Psoas muscle (tissue), 8 donors: ENCODE measurements at places on chromosomes 11 and 22. TPM values are rescaled to one million over a fixed set of nuclear protein-coding genes. Genes with fewer than 3 reads are reported as not detected.
A peak's percentile ranks its signal among the peaks of the same experiment; 100 is the strongest.

DNA sequence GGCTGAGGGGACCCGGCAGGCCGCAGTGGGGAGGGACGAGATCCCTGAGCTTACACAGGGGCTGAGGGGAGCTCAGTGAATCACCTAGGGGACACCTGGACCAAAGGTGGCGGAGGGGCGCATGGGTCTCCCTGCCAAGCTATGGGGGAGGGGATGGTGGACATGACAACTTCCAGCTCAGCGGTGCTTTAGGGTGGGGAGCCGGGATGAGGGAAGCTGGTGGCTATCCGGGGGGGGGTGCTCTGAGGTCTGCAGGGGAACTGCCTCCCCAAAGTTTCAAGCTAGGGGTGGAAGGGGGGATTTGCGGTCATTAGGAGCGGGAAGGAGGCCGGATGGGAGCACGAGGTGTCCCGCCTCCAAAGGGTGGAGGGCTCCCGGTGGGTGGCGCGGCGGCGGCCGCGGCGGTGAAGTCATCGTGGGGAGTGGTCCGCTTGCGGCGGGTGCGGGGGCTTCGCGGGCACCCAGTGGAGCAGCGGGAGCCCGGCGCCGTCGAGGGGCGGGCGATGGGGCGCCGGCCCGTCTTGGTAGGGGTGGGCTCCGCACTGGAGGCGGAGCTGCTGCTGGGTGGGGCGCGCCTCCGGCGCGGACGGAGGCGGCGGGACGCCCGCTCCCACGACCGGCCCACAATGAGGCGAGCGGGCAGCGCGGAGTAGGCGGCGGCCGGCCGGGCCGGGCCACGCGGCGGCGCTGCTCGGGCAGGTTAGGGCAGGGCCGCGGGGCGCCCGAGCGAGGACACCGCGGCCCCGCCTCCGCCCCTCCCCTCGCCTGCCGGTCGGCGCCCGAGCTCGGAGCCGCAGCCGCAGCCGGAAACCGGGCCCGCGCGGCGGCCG, at the start of gene MICALL1:
Gene MICALL1 (plus strand): TSS at position 764 of the 830 bp plus-strand sequence. CDS start 126 bp downstream, outside the sequence.
- DNase-seq, result peak; percentile 83

DNA sequence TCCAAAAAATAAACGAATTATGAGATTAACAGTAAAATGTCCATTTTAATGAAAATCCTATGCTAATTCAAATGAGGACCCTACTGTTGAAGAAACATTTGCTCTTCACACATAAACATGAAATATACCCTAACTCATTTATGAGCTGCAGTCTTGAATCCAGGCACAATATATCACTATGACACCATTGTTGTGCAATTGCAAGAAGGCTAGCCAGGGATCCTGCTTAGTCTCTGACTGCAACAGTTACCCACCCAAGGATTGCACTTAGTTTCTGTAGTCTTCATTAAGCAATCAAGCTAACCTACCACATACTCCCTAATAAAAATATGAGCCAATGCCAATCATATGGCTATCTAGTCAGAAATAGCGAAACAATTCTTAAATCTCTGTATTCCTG, 981.0 kb upstream of the FAT3 start:
- DNase-seq, result no peak

- DNase-seq, result no peak
Measured at GRCh38 chr11:8071616-8072581, 9.1 kb upstream of the TUB start.

DNA sequence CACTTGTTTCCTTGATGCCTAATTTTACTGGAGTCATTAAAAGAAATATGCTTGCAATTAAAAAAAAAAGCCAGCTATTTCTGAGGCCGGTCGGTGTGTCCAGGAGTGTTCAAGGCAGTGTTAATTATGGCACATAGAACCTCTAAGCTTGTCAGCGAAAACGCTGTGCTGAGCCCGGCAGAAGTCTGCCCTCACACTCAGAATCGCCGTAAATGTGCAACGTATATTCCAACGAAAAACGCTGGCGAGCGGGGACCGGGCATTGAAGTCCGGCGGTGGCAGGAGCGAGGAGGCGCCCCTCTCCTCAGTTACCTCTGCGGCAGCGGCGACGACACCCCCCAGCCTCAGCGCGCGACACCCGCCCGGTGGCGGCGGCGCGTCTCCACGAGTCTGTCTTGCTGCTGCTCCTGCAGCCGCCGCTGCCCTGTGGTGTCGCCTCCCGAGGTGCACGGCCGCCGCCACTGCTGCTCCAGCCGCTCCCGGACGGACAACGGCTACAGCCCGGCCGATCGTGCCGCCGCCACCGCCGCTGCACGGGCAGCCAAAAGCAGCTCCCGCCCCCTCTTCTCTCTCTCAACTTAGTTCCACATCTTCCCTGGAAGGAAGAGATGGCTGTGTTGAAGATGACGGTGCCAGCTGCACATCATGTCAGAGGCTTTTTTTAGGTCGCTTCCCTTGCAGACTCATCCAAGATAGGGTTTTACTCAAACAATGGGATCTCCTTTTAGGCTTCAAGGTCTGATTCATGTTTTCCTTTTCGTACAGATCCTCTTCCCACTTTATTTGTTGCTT, 56.0 kb downstream of the JAM3 start:
- DNase-seq, result peak; percentile 51

GRCh38 chr11:14463623-14464022, 36.0 kb downstream of the COPB1 start:
- no peak for DNase-seq

DNA sequence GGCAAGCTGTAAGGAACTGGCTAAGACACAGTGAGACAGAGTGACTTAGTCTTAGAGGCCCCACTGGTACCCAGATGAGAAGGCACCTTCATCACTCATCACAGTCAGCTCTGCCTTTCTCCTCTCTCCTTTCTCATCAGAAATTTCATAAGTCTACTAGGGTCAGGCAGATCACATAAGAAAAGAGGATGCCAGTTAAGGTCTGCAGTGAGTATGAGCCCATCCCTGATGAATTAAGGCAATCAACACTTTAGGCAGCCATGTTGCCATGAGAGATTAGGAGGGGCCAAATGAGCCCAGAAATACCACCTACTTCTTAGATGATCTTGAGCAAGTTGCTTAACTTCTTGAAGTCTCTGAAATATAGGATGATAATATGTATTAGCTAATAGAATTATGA, 11.9 kb upstream of the HBE1 start:
- no peak for DNase-seq

GRCh38 chr11:19546325-19546724, 166.3 kb upstream of the NAV2 start:
- DNase-seq, result peak; percentile 36

GRCh38 chr11:63769714-63770455, 1.3 kb upstream of the ZFTA start:
- peak; percentile 62 for DNase-seq

- DNase-seq, result no peak
Measured at GRCh38 chr11:112016765-112017376, 8.3 kb upstream of the DLAT start.

DNA sequence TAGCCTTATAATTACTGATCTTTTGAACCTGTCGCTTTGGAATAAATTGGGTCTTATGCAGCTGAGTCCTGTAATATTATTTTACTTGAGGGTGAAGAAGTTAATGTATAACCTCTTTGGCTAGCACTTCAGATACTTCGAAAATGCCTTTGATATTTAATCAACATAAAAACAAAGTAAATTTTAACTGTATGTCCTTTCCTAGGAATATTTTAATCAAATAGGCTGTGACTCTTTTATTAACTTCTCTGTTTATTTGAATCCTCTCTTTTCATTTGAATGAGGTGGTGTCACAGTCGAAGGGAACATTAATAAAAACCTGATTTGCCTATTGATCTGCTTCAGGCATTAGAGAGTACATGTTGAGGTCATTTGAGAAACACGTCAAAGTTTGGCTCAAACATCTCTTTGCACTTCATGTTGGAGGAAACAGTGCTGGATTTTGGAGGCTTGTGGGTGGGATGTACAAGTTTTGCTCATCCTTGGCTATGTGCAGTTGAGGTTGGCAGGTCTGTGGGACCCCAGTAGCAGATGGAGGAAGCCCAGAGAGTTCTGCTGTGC, 143.6 kb downstream of the NCAM1 start:
- DNase-seq, result no peak

GRCh38 chr22:43879901-43880540, 11.8 kb downstream of the PNPLA5 start:
- DNase-seq, result no peak

DNA sequence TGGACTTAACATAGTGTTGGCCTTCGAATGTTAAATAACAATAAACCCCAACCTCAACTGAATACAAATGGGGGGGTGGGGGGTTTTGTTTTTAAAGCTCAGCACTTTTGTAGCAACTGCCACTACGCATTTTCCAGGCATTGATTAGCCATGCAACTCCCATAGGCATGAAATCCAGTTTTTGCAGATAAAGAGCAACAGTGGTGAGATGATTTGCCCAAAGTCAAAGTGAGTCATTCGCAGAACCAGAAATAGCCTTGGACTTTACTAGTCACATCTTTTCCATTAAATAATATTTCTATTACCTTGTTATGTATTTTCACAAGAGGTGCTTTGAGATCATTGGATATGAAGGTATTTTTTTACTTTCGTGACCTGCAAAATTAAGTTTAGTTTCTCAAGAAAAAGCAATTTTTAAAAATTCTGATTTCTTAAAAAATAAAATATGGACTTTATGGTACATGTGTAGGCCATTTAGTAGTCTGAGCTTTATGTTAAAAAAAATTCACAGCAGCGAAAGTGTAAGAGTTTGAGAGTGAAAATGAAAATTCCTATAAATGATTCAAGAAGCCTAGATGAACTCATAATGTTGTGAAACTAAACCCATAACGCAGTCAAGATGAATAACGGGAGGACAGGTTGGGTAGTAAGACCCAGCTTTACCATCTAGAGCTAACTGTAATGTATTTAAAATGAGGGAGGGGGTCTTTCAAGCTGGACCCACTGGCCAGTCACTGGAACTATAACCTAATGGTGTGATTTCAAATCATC, 1.9 kb upstream of the PHF21A start:
- no peak for DNase-seq

- DNase-seq, result no peak
Measured at GRCh38 chr11:7910286-7910788, 20.7 kb downstream of the OR10A6 start.

DNA sequence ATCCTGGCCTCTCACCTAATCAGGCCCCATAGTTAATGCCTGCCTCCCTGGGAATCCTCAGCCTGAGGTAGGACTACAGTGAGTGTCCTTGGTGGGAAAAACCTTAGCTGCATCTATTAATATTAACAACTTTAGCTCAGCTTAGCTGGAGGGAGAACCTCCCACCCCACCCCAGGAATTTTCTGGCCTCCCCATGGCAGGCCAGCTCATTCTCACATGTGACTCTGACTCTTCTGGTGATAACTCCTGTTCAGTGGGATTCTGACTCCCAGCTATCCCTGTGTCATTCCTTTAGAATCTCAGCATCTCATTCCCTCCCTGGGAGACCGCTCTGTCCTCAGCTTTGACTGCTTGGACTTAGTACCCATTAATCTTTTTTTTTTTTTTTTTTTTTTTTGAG, 14.5 kb downstream of the ART5 start:
- no peak for DNase-seq

- no peak for DNase-seq
Measured at GRCh38 chr22:22565981-22566380, 6.9 kb upstream of the PRAME start.

DNA sequence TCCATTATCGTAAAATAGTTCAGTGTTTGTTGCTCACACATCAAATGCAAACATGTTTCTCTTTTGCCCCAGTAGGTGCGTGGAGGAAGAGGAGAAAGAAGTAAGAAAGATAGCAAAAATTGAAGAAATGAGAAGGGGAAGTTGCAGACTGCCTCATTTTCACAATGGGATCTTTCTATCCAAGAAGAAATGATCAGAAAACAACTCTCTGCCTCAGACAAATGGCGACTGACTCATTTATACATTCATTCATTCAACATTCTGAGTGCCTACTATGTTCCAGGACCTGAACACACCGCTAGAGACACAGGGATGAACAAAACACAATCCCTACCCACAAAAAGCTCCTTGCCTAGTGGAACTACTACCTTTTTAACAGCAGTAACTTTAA, 367 bp downstream of the HPS5 start:
- DNase-seq, result no peak

DNA sequence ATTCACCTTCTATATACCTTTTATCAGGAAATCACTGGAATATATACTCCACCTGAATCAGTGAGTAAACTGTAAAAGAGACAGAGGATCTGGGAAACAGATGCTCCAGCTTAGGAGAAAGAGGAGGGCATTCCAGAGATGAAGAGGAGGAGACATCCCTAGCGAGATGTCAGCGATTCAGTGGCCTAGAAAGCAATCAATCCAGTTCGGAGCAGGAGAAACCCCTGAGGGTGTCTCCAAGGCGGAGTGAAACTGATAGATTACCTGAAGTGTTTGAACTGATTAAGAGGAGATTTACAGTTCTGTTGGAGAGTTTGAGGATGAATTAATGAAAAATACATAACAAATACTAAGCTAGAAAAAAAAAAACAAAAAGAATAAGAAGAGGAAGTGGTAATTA, 24.5 kb upstream of the TNRC6B start:
- DNase-seq, result no peak

- DNase-seq, result no peak
Measured at GRCh38 chr11:530960-531831, 4.2 kb downstream of the HRAS start.

GRCh38 chr22:27780161-27780575, 21.4 kb downstream of the MN1 start:
- DNase-seq, result no peak

DNA sequence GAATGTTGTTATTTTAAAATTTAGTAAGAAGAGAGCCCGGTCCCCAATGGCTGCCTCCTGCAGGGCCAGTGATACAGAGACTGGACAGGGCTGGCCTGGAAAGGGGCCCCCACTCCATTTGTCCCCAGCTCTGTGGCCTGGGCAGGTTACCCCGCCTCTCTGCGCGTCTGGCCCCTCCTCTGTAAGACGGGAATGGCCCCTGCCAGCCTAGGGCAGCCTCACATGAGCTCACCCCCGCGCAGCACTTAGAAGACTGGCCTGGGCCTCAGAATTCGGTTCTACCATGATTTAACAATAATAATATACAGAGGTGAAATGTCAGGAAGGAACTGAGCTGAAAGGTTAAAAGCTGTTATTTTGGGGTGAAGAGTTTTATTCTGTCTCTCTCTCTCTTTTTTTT, 1.3 kb downstream of the APOBEC3G start:
- DNase-seq, result peak; percentile 46

- no peak for DNase-seq
Measured at GRCh38 chr22:23145878-23146470, 697 bp downstream of the RAB36 start.

DNA sequence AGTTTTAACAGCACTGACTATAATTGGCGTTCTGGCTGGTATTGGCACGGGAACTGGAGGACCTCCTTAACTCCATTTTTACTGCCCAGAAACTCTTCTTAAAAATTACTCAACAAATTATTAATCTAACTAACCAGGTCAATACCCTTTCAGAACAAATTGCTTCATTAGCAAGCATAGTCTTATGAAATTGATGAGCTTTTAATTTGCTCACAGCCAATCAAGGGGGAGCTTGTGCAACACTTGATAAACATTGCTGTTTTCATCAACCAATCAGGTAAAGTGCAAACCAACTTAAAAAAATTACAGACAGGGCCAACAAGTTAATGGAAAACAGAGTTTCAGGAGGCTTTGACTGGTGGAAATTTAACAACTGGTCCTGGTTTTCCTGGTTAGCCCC, 4.6 kb upstream of the APOL3 start:
- DNase-seq, result no peak

The C11orf97 gene
- not detected for total RNA-seq

The MRPL17 gene
- total RNA-seq, result 27.2 TPM

The PDGFD gene
- total RNA-seq, result 1.1 TPM

The XKR3 gene
- total RNA-seq, result not detected

The PTGDR2 gene
- 1.2 TPM for total RNA-seq

The CD3D gene
- 0.45 TPM for total RNA-seq

The CREBZF gene
- total RNA-seq, result 14.0 TPM

The RFPL3 gene
- not detected for total RNA-seq
